ENCODE measurements at places on chromosomes 1 and 21.

DNA sequence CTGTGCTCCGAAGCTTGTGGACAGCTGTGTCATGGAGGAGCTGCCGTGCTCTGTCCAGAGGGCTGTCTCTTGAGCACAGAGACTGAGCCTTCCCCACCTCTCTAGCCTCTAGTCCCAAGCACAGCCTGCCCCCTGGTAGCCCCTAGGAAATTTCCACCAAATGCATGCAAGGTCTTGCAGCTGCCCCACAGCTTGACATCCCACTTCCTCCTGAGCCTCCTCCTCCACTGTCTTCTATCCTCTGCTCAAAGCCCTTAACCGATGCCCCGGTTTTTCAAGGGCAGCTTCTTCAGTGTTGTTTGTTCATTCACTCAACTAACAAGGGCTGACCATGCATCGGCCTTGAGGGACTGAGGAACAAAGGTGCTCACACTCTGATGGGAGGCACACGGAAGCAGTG is 20.6 kb upstream of the PROK1 start:
- DNase-seq = no peak

- no peak for DNase-seq
These were observed 71.1 kb downstream of the LAMC1 start for GRCh38 chr1:183094351-183094750.

GRCh38 chr1:210332719-210333398 is 4.2 kb downstream of the HHAT start:
- peak; percentile 81 for DNase-seq

DNA sequence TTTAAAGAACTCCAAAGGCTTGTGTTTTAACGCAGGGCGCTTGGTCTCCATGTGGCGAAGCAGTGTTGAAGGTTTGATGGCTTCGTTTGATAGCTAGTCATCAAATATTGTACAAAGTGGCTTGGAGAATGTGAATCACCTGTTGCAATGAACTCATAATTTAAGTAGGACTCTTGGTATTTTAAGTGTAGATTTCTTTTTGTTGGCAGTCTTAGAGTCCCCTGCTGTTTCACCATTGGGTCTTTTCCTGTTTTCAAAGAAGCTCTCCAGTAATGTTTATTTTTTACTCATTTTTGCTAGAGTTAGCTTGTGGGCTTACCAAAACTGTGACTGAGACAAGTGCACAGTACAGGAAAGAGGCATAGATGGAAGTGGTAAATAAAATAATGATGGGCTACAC is 26.2 kb downstream of the RASAL2 start:
- no peak for DNase-seq

GRCh38 chr1:211483896-211484612 is 7.9 kb downstream of the RD3 start:
- DNase-seq = no peak

GRCh38 chr1:154237435-154237834 is 16.7 kb downstream of the UBAP2L start:
- no peak for DNase-seq

DNA sequence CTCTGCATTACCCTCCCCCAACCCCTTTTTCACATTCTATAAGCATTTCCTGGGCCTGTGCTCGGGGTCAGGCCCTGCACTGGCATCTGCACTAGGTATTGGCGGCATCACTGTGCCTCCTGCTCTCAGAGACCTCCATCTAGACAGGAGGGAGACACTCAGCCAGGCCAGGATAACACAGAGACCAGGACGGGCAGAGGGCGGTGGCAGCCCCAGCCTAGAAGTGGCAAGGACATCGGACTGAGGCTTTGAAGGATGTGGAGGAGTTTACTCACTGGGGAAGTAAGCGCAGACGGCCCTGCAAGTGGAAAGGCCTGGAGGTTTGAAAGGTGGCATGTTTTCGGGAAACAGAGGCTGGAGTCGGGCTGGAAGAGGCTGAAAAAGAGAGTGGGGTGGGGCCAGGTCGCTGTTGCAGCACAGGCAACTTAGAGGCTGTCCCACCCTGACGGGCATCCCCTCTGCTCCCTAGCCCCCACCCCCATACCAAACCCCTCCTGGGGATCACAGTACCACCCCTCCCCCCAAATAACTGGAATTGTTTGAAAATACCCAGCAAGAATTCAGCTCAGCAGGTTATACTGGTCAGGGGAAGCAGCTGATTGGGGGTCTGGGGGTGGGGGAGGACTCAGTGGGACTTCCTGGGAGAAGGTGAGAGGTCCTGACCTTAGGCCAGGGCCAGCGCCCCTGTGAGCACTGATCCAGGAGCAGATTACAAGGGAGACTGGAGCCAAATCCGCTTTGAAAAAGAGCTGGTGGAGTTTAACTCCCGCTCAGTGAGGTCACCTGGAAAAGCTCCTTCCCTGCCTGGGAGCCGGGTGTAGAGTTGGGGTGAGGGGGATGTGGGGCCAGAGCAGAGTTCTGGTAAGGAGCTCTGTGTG is 121.8 kb upstream of the WNT4 start:
- no peak for DNase-seq

DNA sequence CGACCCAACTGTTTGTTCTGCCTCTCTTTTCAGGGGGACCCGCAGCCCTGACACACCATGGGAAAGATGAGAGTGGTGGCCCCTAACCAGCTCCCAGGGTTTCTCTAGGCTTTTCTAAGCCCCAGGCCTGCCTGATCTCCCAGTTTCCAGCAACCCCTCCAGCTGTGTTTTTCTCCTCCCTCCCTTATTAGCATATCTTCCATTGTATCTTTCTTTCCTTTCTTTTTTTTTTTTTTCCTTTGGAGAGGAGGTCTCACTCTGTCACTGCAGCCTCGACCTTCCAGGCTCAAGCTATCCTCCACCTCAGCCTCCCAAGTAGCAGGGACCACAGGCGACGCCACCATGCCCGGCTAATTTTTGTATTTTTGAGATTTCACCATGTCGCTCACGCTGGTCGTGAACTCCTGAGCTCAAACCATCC is 1.8 kb upstream of the CERS2 start:
- DNase-seq = no peak

- DNase-seq = no peak
These were observed 122.2 kb upstream of the PRDX6 start for GRCh38 chr1:173354937-173355280.

- no peak for DNase-seq
These were observed 4.0 kb downstream of the EPS8L3 start for GRCh38 chr1:109759513-109760334.

- DNase-seq = no peak
These were observed 54.2 kb downstream of the SYT2 start for GRCh38 chr1:202656057-202656456.

DNA sequence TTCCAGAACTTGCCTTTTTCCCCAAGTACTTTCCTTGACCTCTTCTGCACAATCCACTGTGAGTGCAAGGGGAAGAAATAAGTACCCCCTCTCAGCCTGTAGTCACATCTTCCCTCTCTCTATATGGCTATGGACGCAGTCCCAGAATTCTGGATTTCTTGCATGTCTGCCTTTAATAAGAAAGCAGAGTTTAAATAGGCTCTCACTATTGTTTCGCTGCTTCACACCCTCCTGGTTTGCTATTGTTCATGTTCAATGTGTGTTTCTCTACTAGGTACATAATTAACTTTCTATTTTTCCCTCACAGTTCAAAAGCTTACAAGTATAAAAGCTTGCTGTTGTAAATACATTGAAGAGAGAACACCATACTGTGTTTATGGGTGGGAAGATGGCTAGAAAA is 181.5 kb upstream of the C1orf105 start:
- DNase-seq = no peak

DNA sequence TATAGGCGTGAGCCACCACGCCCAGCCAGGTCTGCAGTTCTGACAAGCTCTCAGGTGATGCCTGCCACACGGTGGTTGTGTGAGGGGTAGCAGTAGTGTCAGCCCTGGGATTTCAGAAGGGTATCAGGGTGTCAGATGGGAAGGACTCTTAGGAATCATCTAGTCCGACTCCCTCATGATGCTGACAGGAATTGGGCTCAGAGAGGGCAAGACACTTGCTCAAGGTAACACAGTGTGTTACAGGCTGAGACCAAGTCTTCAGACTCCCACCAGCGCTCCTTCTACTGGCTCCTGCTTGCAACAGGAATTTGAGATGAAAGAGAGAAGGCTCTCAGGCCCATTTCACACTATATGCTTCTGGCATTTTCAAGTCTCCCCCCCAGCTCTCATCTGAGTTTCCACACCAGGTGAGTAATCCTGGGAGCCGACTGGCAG is 6.9 kb downstream of the HTR1D start:
- peak; percentile 90 for DNase-seq

- peak; percentile 67 for DNase-seq
These were observed 193.9 kb downstream of the FMN2 start for GRCh38 chr1:240285540-240285939.

- DNase-seq = no peak
These were observed 24.0 kb downstream of the NSUN4 start for GRCh38 chr1:46364612-46365011.

DNA sequence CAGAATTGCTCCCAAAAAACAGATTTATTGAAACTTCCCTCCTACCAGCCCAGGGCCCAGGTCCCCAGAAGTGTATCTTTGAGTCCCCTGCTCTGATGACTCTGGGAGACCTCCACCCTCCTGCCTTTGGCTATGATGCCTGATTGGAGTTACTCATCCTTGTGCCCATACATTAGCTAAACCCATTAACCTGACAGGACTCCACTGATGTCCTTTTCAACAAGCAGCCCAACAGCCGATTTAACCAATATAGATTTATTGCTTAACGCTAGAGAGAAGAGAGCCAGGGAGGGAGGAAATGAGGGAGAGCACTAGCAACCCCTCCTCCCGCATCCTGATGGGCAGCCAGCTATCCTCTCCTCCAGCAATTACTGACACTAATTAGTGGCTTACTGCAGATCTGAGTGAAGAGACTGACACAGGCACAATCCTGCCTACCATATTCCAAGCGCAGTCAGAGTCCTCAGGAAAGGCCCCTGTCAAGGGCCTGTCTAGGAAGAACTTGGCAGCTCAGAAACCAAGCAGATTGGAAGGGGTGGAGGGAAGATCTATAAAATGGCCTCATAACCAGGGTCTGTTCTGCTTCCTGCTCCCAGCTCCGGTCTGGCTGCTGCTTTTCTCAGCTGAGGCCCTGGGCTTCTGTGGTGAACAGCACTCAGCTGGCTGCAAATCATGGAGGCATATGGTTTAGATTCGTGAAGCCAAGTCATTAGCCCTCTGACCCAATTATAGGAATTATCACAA is 484.5 kb upstream of the DAB1 start:
- no peak for DNase-seq

GRCh38 chr1:165899461-165899941 is 72.1 kb downstream of the UCK2 start:
- peak; percentile 47 for DNase-seq

GRCh38 chr1:205226868-205227583 is 720 bp upstream of the TMCC2 start:
- peak; percentile 96 for DNase-seq

- DNase-seq = no peak
These were observed 75.4 kb upstream of the LRRC7 start for GRCh38 chr1:69492286-69492685.

DNA sequence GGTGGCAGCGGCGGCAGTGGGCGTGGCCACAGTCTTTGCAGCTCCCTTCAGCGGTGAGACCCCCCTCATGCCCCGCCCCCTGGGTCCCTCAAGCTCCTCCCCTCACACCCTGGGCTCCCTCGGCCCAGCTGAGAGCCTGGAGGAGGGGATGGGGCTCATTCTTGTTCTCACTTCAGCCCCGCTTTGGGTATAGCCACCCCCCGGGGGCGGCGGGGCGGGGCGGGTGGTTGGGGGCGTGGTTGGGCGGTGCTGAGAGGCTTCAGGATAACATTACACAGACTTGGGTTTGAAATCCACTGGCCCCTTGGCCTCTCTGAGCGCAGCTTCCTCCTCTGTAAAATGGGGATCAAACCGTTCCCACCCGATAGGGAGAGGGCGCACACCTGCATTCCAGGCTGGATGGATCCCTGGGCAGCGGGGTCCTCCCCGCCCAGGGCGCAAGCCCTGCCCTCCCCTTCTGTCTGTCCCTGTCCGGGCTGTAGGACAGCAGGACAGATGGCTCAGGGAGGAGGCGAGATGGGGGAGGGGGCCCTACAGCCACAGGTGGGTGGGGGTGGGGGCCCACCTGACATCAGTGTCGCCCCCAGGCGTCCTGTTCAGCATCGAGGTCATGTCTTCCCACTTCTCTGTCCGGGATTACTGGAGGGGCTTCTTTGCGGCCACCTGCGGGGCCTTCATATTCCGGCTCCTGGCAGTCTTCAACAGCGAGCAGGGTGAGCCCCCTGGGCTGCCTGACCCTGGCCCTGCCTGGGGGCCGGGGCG is 5.1 kb downstream of the CLCNKA start:
- no peak for DNase-seq

GRCh38 chr1:61056573-61057439 is 25.6 kb upstream of the NFIA start:
- peak; percentile 66 for DNase-seq

DNA sequence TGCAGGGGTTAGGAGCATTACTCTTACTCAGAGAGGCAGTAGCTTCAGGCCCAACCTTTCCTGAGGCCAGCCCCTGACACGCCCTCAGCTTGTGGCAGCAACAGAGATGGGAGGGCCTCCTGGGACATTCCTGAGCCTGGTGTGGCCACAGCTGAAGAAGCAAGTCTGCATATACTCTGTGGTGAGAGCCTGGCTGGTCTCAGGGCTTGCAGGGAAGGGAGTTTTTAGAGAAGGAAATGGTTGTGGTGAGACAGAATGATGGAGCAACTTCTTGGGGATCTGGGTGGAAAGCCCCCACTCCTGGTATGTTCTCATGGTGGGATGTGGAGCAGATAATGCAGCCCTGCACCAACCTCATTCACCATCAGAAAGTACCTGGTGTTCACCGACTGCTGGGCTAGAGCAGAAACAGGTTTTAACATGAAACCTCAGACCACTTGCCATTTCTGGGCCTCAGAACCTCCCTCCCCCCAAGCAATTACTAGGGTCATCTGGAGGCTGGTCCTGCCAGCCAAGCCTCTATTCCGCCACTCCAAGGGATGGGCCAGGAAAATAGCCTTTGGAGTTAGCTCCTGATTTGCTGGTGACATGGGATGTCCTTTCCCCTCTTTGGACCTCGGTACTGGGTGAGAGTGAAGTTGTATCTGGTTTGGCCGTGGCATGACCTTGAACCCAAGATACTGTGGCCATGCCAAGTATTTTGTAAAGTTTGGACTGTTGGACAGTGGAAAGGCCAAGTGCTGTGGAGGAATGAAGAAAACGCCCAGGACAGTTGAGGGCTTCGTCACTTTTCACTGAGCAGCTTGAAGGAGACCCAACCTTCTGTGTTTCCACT is 28.1 kb upstream of the RNF19B start:
- peak; percentile 98 for DNase-seq

Data from epithelial cell of esophagus (primary cell).